ENCODE measurements at places on chromosomes 16 and 17.

- DNase-seq: no peak
These were observed 83.8 kb upstream of the PMFBP1 start for GRCh38 chr16:72255786-72256185.

DNA sequence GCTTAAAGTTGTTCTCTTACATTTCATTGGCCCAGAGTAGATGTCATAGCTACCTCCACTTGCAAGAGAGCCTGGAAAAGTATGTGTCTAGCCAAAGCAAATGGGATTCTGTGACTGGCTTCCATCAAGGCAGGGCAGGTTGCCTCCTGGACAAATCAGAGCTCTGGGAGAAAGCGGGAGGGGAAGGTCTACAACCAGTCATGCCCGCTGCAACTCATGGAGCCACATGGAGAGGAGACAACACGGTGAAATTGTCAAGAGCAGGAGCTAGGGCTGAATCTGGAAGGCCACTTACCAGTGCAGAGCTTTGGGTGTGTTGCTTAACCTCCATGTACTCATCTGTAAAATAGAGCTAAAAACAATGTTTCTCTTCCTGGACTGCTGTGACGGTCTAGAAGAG, 83.8 kb downstream of the MARF1 start:
- DNase-seq: no peak

DNA sequence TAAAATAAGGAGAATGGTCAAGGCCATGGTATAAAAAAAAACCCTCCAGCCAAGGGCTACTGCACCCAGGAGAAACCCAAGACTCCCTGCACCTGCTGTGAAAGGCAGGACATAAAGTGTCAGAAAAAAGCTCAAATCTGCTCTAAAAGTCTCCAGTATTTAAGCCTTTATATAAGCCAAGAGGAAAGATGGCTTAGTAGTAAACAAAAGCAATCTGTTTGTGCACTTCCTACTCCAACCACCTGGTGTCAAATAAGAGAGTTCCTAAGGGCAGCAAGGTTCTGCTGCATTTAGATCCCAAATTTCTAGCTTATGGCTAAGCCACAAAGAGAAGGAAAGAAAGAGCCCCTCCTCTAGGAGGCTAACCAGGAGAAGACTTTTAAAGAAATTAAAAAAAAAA, 20.6 kb downstream of the ACSM1 start:
- no peak for DNase-seq

GRCh38 chr16:68328151-68328859, 17.5 kb downstream of the PRMT7 start:
- DNase-seq: peak; percentile 62

- no peak for DNase-seq
These were observed 13.2 kb upstream of the CUEDC1 start for GRCh38 chr17:57968456-57968855.

All from substantia nigra (tissue), 51 donors.